Nucleus accumbens (tissue), 56 donors: ENCODE measurements at places on chromosomes 4 and X.

- no peak for DNase-seq
These were observed 105.9 kb downstream of the COL4A6 start for GRCh38 chrX:108332281-108332680.

GRCh38 chr4:121943941-121944340, 7.9 kb downstream of the TRPC3 start:
- DNase-seq = no peak

GRCh38 chrX:16979226-16979625, 32.8 kb downstream of the REPS2 start:
- no peak for DNase-seq

DNA sequence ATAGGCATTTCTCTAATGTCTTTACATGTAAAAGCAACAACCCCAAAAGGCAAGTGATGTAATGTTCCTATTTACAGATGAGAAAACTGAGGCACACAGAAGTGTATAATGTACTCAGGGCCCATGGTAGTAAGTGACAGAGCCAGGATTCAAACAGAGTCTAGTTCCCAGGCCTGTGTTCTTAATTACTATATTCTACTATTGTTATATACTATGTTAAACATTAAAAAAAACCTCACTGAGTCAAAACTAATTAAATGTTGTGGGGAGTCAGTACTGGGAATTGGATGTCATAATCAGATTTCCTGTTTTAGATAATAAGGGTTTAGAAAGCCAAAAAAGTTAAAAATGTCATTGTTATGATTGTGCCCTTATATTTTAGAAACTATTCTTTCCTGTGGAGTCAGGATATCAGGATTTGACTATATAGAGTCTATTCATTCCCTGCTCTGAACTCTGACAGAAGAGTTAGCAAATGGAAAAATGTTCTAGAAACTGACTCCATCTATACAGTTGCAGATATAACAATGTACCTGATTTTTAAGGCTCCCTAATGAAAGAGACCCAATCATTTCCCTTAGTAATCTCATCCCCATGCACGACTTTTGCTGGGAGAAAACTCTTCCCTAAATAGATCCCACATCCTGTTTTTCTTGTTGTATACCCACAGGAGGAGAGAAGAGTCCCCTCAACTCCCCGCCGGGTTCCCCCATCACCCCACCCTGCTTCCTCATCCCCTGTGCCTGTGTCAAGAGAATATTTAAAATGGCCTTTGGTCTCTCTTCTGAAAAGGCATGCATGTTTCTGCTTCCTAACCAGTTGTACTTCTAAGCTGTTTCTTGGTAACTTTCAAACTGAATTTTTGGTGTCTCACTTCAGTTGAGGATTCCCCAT, 69.7 kb downstream of the REELD1 start:
- DNase-seq = no peak

GRCh38 chr4:5710065-5710960, 688 bp upstream of the EVC start:
- DNase-seq = no peak

- DNase-seq = no peak
These were observed at the start of gene DKK2 for GRCh38 chr4:107035819-107036583. DKK2 (minus strand) TSS chr4:107036313; CDS start chr4:107035591, 722 bp downstream.

- DNase-seq = no peak
These were observed 24.4 kb downstream of the ENOX2 start for GRCh38 chrX:130878350-130879341.

DNA sequence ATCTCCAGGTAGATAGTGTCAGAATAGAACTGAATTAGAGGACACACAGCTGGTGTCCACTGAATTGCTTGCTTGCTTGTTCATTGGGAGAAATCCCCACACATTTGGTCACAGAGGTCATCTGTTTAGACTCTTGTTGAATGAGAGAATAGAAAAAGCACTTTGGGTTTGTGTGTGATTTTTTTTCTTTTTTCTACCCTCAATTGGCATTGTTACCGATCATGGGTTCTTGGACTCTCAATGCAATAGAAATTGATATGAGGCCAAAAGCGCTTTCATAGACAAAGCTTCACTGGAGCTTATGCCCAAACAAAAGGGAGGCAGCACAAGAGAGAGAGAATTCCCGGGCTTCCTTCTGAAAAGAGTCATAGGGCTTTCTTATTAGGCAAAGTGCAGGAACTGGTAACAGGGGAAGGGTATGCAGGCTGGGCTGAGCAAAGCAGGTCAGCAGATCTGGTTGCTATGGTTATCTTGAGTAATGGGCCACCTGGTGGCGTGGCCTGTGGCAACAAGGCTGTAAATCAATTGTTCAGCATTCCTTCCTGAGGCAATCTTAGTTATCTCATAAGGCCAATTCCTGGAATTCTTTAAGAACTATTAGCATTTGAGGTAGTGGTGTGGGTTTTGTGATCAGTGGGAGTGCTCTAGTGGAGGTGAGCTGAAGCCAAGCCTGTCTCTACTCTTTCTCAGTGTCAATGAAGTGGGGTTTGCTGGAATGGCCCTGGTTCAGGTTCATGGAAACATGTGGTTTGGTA, 5.3 kb upstream of the GPR82 start:
- no peak for DNase-seq

GRCh38 chr4:148565801-148566200, 123.6 kb upstream of the NR3C2 start:
- DNase-seq = no peak

GRCh38 chr4:152206185-152206584, 329.7 kb downstream of the FBXW7 start:
- DNase-seq = no peak

GRCh38 chr4:86536151-86536550, 58.0 kb upstream of the PTPN13 start:
- DNase-seq = no peak

DNA sequence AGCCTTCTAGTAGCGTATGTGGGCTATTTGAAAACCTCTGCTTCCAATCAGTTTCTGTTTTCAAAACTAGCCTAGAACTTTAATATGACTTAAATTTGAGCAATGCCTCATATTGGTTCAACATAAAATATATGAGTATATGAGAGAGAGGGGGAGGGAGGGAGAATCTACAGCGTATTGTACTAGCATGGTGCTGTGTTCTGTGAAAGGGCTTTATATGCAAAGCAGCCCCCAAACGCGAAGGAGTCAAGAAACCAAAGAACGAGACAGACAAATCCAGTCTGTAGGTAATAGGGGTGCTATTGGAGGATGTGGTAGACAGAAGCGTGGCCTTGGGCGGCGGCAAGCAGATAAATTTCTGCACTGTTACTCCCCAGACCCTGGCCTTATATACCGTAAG, 784 bp upstream of the ANXA5 start:
- DNase-seq = no peak

- no peak for DNase-seq
These were observed 225.0 kb upstream of the VCX start for GRCh38 chrX:7617994-7618393.

GRCh38 chr4:7505116-7505900, 70.6 kb upstream of the PSAPL1 start:
- no peak for DNase-seq

GRCh38 chr4:121011138-121011537, 61.2 kb downstream of the NDNF start:
- no peak for DNase-seq

DNA sequence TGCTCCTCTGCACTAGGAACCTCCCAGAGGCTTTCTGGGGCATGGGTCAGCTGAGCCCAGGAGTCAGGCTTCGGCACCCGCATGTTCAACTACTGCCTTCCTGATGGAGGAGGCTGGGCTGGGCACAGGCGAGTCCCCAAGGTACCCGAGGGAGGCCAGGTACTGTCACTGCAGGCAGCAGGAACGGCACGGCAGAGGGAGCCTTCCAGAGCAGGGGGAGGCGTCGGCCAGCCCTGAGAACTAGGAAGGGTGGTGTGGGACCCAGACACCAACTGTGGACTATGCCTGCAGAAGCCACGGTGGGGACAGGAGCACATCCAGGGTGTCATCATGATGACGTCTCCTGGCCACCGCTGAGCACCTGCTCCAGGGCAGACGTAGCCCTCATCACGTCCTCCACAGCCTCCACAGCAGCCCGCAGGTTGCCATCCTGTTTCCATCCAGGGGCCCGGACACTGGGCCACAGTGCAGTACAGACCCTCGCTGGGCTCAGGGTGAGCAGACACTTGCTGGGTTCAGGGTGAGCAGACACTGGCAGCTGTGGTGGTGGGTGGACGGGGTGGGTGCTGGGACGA, 40.8 kb downstream of the SORCS2 start:
- DNase-seq = no peak

DNA sequence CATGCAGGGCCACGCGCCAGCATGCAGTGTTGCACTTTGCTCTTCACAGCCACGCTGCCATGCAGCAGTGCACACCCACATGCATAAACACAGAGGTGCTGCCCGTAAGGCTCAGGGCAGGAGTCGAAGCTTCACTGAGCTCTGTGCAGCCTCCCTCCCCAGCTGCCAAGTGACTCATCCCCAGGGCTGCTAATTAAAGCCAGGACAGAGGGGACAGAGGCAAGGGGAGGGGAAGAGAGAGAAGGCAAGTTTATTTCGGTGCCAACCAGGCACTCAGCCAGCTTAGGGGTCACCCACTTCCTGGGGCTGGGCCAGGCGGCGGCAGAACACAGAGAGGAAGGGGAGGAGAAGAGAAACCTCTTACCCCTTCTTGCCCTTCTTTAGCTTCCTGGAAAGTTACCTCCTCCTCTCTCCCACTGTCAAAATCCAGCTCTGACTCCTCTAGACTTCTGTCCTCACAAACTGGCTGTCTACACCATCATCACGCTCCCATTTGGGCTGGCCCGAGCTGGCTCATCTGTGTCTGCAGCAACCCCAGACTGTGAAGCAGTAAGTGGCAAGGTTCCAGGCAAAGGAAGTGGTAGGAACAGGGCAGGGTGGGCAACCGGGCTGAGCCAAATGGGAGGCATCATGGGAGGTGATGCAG, 6.2 kb upstream of the IQSEC2 start:
- peak; percentile 38 for DNase-seq
